ENCODE measurements at places on chromosomes 5 and 9.

GRCh38 chr5:136016945-136017530 lies 11.8 kb upstream of the TGFBI start:
- DNase-seq = no peak

- DNase-seq = no peak
Observed at GRCh38 chr5:158397278-158397677, 538.3 kb upstream of the CLINT1 start.

DNA sequence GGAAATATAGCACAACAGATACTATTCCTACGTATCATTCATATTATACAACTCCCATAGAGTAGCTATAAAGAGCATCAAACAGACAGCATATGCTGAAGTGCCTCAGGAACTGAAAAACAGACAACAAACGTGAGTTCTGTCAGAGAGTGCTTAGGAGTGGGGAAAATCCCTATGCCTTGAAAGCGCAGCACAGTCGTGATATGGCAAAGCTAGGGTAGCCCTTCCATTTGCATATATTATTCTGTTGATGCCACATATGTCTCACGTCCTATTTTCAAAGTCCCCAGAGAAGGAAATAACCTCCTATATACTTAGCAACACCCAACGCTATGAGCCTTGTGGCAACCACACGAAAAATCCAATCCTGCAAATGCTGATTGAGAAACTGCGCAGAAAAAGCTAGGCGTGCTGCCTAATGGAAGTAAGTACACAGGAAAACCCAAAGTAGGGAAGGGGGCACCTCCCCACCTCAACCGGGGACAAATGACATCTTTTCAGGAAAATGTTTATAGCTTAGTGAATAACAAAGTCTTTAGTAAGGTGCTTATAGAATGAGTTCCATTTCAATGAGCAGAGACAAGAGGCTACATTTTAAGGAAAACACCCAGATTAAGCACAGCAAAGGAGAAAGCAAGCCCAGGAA lies 105.1 kb downstream of the MED10 start:
- DNase-seq = no peak

GRCh38 chr9:108058135-108058814 lies 568.7 kb upstream of the KLF4 start:
- no peak for DNase-seq

DNA sequence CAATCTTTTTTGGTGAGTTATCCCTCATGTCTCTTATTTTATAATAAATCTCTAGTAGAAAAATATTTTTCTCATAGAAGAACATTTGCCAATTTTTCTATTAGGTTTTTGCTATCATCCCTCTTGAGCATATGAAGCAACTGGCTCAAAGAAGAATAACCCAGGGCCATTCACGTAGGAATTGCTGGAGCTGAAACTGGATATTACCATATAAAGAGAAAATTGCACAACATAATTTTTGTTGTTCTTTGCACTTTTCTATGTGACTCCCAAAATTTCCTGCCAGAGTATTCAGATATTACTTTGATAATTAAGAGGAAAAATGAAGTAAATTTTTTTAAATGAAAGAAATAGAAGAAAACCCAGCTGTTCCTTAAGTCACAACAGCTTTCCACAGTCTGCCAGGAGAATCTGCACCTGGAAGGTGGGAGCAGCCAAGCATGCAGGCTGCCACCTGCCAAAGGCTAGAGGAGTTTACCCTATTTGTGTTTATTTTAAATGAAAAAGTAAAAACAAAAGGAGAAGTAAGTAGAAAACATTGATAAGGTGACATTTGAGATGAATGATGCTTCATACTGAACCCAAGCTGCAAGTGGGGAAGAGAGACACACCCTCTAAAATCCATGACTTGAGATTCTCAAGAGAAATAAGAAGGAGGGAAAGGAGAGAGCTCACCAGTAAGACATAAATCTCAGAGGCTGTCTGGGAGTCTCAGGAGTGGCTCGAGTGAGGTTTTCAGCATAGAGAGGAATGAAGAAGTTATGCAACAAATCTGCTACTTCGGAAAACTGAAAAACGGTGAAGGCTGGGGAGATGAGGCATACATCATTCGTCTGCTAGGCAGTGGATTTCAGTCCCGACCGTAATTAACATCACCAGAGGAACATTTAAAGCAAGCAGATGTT lies 31.5 kb upstream of the FREM1 start:
- no peak for DNase-seq

GRCh38 chr9:79256691-79257213 lies 315.0 kb upstream of the TLE4 start:
- peak; percentile 31 for DNase-seq

DNA sequence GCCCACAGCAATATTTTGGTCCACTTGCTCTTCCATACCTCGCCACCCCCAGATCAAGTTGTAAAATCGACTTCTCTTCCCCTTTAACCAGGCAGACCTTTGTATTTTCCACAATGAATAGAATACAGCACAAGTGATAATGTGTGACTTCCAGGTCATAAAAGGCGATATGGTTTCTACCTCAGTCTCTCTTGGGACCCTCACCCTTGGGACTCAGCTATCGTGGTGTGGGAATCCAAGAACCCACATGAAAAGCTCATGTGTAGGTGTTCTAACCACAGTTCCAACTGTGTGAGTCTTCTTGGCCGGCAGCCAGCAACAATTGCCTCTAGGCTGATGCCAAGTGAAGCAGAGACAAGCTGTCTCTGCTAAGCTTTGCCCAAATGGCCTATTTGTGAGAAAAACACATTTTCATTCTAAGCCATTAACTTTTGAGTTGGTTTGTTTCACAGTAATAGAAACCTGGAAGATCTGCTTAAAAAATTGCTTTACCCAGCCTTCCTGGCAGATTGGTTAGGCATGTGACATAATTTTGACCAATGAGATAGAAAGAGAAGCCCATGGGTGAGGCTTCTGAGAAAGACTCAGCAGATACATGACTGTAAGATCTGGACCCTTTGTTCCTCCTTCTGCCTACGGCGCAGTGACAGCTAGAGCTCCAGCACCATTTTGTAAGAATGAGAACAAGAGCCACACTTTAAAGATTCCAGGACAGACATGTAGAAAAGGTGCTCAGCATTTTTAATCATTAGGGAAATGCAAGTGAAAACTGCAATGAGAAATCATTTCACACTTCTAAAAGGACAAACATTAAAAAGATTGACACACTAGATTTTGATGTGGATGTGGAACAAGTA lies 18.3 kb upstream of the MLLT3 start:
- DNase-seq = no peak

GRCh38 chr9:121267689-121268597 lies at the start of gene GSN:
Gene GSN, plus strand, starts transcription at chr9:121268162. Its CDS starts 33,810 bp downstream, at chr9:121301972.
- peak; percentile 93 for DNase-seq

- no peak for DNase-seq
Observed at GRCh38 chr5:171149772-171150171, 159.3 kb upstream of the TLX3 start.

GRCh38 chr9:100637787-100638186 lies 59.9 kb downstream of the CAVIN4 start:
- no peak for DNase-seq

DNA sequence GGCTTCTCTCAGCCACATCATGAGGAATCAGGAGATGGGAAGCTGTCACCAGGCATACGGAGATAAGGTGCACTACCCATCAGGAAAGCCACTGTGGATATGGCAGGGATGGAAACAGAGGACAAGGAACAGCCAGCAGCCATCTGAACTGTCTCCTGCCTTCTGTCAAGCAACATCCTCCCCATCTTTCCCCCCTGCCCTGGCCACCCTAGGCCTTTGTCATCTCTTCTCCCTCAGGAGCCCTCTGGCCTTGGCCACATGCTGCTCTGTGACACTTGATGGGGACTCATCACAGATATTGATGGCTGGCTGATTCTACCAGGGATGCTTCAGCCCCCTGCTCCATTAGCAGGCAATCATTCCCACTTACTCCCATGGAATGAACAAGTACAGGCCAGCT lies 21.1 kb upstream of the MEIKIN start:
- no peak for DNase-seq

GRCh38 chr5:42360616-42361314 lies 62.5 kb upstream of the GHR start:
- DNase-seq = peak; percentile 50

GRCh38 chr9:5832071-5832537 lies 813 bp downstream of the ERMP1 start:
- DNase-seq = no peak

- no peak for DNase-seq
Observed at GRCh38 chr9:126496781-126497659, 116.7 kb upstream of the LMX1B start.

DNA sequence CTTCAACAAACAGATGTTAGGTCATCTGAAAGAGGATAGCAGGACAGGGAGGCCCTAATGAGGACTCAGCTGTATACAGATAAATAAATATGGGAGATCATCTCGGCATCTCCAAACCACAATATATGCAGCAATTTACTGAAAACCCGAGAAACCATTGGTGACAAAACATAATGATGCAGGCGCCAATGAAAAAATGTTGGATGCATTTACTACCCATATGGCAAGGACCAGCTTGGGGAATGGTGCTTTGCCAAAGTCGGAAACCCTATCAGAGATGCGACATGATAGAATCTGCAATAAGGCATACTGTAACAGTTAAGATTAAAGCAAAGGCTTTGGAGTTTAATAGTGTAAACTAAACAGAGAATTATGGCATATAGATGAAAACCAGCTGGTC lies 92.0 kb downstream of the SNCAIP start:
- DNase-seq = no peak

DNA sequence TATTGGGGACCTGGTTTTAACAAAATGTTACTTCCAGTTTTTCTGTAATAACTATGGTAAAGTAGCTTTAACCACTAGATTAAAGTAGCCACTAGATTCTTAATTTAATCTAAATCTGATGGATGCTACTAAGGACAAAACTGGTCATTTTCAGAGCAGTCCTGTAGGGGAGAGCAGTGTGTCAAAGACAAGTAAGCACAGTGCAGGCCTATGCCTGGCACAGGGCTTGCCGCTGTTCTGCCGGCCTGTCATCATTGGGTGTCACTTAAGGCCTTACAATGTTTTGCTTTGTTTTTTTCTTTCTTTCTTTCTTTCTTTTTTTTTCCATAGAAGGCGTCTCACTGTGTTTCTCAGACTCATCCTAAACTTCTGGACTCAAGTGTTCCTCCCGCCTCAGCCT lies 53.0 kb upstream of the NXNL2 start:
- DNase-seq = no peak
